ENCODE measurements at places on chromosomes 2 and 18. TPM values are rescaled to one million over a fixed set of nuclear protein-coding genes. Genes with fewer than 3 reads are reported as not detected.

ST8SIA5 gene
- total RNA-seq: 0.67 TPM

METAP1D gene
- 6.3 TPM for total RNA-seq

DNA sequence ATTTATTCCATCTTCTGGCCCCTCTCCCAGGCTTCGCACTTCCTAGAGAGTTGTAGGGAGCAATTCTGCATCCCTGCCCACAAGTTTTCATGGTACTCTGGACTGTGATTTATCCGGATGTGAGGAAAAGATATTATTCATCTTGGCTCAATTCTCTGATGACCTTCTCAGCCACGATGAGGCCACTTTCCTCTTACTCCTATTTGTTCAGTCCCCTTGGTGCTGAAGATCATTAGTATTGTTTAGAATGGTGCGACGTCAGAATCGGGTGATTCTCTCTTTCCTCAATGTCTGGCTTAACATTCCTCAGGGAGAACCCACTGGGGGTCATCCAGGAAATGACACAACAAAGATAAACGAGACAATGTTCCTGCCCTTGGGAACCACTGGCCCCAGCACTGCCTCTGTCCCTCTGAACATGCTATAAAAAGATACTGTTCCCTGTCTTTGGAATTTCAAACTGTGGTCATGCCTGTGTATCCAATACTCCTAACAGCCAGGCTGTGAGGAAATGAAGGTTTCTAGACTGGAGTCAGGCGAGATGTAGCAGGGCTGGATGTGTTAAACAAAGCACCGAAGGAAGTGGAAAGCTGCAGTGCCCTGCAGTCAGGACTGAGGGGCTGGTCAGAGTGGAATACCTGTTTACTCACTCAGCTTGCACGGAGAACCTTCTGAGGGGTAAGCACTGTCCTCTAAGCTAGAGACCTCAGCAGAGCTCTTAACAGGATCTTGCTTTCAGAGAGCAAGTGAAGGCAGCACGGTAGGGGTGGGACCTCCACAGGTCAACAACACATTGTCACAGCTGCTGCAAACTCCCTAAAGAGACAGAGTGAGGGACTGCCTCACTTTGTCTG is 12.9 kb upstream of the GLI2 start:
- H3K27ac ChIP-seq: no peak overlapping the region
- H3K36me3 ChIP-seq: no peaks in the 10 kb centered on the region
- DNase-seq: peak; percentile 2
- H3K4me3 ChIP-seq: no peak overlapping the region

- no peaks in the 10 kb centered on the region for H3K27me3 ChIP-seq
- H3K4me1 ChIP-seq: peaks cover 34% of the 10 kb centered on the region
- no peak for DNase-seq
- no peak overlapping the region for H3K4me3 ChIP-seq
- no peaks in the 10 kb centered on the region for H3K36me3 ChIP-seq
- H3K27ac ChIP-seq: peak overlapping the region; percentile 99
Measured at GRCh38 chr2:46544581-46544980, 65.2 kb downstream of the TMEM247 start.

DNA sequence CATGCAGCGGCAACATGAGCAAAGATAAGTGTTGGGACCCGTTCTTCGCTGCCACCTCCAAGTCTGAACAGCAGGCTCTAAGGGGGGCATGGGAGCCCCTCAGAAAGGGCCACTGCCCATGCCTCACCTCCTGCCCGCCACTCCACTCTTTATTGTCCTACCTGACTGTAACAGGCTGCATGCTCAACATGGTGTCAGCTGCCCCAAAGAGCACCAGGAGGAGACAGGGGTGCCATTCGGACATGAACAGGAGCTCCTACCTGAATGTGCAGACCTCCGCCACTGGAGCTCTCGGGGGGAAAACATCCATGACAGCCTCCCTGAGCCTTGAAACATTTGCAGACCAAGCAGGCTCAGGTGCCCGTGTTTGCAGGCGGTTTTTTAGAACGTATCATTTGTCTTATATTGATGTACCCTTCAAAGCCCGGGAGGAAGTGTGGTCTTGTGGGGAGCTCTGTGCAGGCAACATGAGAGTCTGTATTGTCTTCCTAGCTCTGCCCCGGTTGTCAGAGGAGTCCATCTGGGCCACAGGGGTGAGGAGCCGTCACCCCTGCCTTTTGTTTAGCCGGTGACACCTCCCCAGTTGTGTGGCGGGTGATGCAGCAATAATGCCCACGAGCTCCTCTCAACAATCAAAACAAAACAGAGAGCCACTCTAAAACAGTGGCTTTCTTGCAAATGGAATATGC is 35.1 kb upstream of the CD8A start:
- no peaks in the 10 kb centered on the region for H3K27me3 ChIP-seq
- no peaks in the 10 kb centered on the region for H3K36me3 ChIP-seq
- DNase-seq: no peak
- peak overlapping the region; percentile 21 for H3K27ac ChIP-seq
- peak overlapping the region; percentile 7 for H3K4me3 ChIP-seq
- H3K4me1 ChIP-seq: no peaks in the 10 kb centered on the region

GRCh38 chr2:54330926-54331835 is 75.2 kb upstream of the TSPYL6 start:
- H3K4me1 ChIP-seq: peaks cover 21% of the 10 kb centered on the region
- no peaks in the 10 kb centered on the region for H3K36me3 ChIP-seq
- H3K4me3 ChIP-seq: peak overlapping the region; percentile 60
- no peaks in the 10 kb centered on the region for H3K27me3 ChIP-seq
- no peak for DNase-seq

DNA sequence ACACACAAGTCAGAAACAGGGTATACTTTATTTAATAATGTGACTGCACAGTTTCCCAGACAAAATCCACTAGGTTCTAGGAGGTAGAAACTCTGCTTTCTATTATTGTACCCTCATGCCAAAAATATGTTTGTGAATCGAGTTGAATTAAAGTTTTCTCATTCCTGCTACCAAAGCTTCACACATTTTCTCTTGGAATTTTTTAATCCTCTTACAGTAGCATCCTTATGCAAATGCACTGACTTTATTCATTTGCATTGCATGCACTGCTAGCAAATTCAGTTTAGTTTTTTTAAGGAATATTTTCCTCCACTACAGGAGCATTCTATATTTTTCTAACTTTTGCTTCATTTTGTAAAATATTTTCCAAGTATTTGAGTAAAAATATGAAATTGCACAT is 4.8 kb upstream of the SCG2 start:
- H3K27ac ChIP-seq: no peak overlapping the region
- no peaks in the 10 kb centered on the region for H3K36me3 ChIP-seq
- H3K4me1 ChIP-seq: no peaks in the 10 kb centered on the region
- DNase-seq: no peak

- no peaks in the 10 kb centered on the region for H3K36me3 ChIP-seq
- H3K4me1 ChIP-seq: peaks cover 8% of the 10 kb centered on the region
- peak overlapping the region; percentile 45 for H3K4me3 ChIP-seq
- H3K27ac ChIP-seq: peak overlapping the region; percentile 68
- no peaks in the 10 kb centered on the region for H3K27me3 ChIP-seq
- DNase-seq: no peak
Measured at GRCh38 chr2:168802859-168803725, 655 bp downstream of the NOSTRIN start.

- H3K36me3 ChIP-seq: no peaks in the 10 kb centered on the region
- no peak overlapping the region for H3K27ac ChIP-seq
- H3K4me1 ChIP-seq: peaks cover 12% of the 10 kb centered on the region
- H3K4me3 ChIP-seq: no peak overlapping the region
- H3K27me3 ChIP-seq: no peaks in the 10 kb centered on the region
- no peak for DNase-seq
Measured at GRCh38 chr2:23449413-23449812, 64.4 kb downstream of the KLHL29 start.

- no peaks in the 10 kb centered on the region for H3K4me1 ChIP-seq
- no peak for DNase-seq
- H3K27me3 ChIP-seq: no peaks in the 10 kb centered on the region
- no peaks in the 10 kb centered on the region for H3K36me3 ChIP-seq
- H3K4me3 ChIP-seq: no peak overlapping the region
- no peak overlapping the region for H3K27ac ChIP-seq
Measured at GRCh38 chr2:53477517-53477916, 290.1 kb upstream of the CHAC2 start.

- H3K4me1 ChIP-seq: no peaks in the 10 kb centered on the region
- H3K36me3 ChIP-seq: no peaks in the 10 kb centered on the region
- no peaks in the 10 kb centered on the region for H3K27me3 ChIP-seq
- H3K27ac ChIP-seq: no peak overlapping the region
Measured at GRCh38 chr18:22145160-22145559, 24.2 kb upstream of the GATA6 start.

DNA sequence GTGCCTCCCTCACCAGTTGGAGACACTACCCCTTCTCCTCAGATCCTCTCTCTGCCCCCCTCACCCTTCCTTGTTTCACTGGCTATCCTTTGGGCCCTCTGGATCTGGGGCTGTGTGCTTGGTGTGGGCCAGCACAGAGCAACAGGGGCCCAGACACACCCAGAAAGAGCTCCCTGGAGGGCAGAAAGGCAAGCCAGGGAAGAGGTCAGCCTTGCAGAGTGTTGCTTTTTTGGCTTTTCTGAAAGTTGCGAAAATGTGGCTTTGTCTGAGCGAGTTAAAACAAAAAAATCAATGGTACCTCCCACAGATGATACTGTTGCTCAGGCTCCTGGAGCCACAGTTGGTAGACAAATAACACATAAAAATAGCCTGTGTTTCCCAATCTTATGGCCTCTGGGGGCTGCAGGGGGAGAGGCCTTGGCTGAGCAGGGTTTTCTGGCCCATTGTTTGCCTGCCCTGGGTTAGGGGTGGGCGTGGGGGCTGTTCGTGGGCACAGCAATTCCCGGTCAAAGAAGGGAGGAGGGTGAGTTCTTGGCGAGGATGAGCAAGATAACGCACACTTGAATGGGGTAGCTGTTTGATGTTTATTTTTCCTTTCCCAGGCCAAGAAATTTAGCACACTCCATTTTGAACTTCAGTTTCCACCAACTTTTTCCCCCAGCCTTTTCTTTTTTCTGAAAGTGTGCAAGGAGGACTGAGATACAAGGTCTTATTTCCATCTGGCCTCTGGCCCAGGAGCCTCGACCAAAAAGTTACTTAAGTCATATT is 167.0 kb upstream of the HAAO start:
- no peaks in the 10 kb centered on the region for H3K36me3 ChIP-seq
- no peak for DNase-seq
- no peak overlapping the region for H3K4me3 ChIP-seq
- H3K27me3 ChIP-seq: no peaks in the 10 kb centered on the region

DNA sequence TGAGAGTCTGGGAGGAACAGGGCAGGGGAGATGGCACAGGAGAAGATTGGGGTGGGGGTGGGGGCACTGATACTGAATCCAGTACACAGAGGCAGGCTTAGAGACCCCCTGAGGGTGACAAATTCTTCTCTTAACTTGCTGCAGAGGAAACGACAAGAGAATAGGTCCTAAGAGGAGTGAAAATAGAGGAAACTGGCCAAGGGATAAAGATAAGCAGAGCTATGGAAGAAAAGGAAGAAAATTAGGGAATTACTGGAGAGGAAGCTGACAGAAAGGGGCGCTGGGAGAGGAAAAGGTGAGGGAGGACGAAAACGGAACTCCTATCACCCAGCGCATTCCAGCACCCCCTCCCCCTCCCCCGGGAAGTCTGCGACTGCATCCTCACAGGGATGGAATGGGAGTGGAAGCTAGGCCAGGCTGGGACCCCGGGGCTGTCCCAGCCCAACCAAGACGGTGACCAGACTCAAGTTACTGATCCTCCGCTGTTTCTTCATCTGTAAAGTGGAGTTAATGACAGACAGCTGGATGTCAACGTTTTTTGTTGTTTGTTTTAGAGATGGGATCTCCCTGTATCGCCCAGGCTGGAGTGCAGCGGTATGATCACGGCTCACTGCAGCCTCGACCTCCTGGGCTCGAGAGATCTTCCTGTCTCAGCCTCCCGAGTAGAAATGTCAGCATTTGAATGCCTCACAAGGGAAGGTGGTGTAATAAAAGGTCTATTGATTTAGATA is 2.6 kb upstream of the EMX1 start:
- peaks cover 12% of the 10 kb centered on the region for H3K27me3 ChIP-seq
- no peak overlapping the region for H3K27ac ChIP-seq
- H3K4me1 ChIP-seq: peaks cover 45% of the 10 kb centered on the region
- no peaks in the 10 kb centered on the region for H3K36me3 ChIP-seq
- H3K4me3 ChIP-seq: no peak overlapping the region
- DNase-seq: no peak

DNA sequence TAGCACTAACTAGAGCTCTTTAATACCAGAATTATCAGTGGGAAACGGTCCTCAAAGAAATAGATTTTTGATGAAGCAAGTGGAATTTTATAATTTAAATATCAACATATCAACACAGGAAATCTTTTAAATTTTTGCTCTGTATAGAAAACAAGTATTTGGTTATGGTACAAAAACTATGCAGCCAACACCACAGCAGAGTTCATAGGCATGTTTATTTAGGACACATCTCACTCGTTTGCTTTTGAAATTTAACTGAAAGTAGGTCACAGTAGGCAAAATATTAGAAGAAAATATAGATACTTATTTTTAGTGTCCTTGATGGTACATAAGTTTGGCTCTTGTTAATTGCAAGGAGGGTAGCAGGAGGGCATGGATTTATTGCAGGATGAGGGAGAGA is 34.3 kb upstream of the TANC1 start:
- no peak for DNase-seq
- H3K27me3 ChIP-seq: no peaks in the 10 kb centered on the region
- no peak overlapping the region for H3K27ac ChIP-seq
- no peaks in the 10 kb centered on the region for H3K36me3 ChIP-seq

- peaks cover 6% of the 10 kb centered on the region for H3K4me1 ChIP-seq
- no peaks in the 10 kb centered on the region for H3K36me3 ChIP-seq
- H3K27ac ChIP-seq: no peak overlapping the region
- no peaks in the 10 kb centered on the region for H3K27me3 ChIP-seq
Measured at GRCh38 chr18:23107718-23108117, 27.6 kb upstream of the CABLES1 start.

DNA sequence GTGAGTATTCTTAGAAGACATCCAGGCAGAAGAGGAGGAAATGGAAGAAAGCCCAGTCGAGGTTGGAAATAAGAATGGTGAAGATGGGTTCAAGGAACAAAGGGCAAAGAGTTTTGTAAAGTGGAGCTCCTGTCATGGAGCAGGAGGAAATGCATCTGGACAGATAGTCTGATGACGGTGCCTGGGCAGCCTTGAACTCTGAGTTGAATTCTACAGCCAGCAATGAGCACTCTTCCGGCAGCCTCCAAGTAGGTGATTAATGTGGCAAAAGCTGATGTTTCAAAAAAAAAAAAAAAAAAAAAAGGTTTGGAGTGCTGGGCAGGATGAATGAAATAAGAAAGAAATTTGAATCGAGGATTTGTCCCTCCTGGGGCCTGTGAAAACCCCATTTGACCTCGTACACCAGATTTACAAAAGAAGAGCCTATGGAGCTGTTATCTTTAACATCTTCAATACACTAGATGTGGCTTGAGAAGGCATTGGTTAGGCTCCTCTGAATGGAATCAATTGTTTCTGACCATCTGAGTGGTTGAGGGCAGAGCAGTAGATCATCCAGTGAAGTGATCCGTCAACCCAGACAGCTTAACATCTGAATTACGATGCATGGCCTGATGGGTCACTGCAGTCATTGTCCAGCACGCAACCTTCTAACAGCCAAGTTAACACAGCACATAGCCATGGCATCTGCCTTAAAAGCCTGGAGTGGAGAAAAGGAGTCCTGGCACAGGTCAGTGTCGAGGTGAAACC is 449.7 kb downstream of the TXNL1 start:
- no peak for DNase-seq
- H3K4me1 ChIP-seq: no peaks in the 10 kb centered on the region
- no peaks in the 10 kb centered on the region for H3K36me3 ChIP-seq
- no peak overlapping the region for H3K4me3 ChIP-seq
- H3K27ac ChIP-seq: no peak overlapping the region
- H3K27me3 ChIP-seq: no peaks in the 10 kb centered on the region
